Inflammatory macrophage treated with lipopolysaccharide for 1 hour (primary cell): ENCODE measurements at places on chromosomes 12 and 14.
A peak's percentile ranks its signal among the peaks of the same experiment; 100 is the strongest.

- DNase-seq = no peak
These were observed 26.8 kb upstream of the CLEC2D start for GRCh38 chr12:9642606-9643265.

GRCh38 chr14:80358112-80358511 is 146.8 kb upstream of the DIO2 start:
- DNase-seq = no peak

DNA sequence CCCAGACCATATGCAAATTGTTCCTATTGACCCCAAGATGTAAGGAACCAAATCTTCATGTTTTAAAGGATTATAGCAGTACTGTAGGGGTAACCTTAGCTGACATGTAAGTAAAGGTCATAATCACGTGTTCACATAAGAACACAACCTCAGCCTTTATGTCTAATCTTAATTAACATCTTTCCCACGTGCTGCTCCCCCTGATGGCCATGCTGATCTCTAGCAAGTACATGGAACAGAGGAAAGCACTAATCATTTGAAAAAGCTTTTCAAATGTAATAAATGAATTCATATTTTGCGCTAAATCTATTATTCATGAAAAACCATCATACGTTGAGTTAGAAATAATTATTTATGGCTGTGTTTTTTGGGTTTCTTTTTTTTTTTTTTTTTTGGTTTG is 30.5 kb upstream of the ITPR2 start:
- DNase-seq = no peak

GRCh38 chr14:67426983-67427606 is 15.1 kb upstream of the PLEK2 start:
- DNase-seq = peak; percentile 65

DNA sequence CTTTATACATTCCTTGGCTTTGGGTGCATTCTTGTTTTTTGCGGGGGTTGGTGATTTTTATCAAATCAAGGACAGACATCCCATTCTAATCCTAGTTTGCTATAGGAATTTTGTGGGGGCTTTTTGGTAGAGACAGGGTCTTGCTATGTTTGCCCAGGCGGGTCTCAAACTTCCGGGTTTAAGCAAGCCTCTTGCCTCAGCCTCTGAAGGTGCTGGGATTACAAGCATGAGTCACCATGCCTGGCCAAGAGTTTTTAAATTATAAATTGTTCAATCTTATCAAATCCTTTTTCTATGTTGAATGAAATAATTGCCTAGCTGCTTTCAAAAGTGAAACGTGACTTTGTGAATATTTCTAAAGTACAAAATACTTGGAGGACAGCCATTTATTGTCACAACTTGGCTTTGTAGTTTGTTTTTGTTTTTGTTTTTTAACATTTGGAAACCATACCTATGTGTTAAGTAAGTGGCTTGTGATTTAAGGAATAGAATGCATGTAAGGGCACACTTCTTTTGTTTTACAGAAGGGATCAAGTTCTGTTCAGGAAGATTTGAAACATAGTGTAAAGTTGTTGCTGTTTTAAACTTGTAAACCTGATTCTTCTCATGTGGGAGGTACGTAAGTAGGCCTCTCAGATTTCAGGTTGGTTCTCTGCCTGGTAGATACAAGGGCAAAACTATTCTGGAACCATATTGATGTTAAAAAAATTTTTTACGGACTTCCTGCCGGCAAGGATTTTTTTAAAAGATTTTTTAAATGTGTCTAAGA is 13.4 kb downstream of the MARK3 start:
- DNase-seq = peak; percentile 26

DNA sequence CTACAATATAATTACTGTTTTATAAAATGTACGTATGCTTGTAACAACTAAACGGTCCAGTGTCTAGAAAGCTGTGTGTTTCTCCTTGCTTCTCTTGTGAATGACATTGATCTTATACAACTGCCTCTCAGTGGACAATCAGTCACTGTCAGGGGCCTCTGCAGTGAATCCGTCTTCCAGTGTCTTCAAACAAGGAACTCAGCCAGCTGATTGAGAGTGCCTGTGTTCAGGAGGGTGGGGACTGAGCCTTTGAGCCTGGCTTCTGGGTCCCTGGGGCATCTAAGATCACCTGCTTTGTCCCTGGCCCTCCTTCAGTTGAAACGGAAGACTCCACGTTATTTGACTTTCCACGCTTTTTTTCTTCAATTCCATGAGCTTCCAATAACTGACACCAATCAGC is 133.1 kb upstream of the SFSWAP start:
- DNase-seq = no peak

DNA sequence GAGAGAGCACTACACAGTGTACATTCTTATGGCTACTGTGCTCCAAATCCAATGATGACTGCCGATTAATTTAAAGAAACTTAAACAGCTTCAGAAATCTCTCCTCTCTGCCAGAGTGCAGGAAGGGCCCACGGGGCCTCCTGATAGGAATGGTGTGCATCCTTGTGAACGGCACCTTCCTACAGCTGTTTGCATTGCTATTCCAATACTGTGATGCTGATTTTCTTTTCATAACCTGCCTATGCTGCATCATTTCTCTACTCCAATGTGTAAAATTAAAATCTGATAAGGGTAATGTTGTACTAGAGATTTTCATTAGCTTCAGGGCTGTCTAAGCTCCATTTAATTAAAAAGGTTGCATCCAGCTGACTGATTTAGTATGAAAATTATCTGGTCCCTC is 159.0 kb downstream of the HELB start:
- DNase-seq = no peak

GRCh38 chr14:93744876-93745275 is 43.4 kb downstream of the PRIMA1 start:
- no peak for DNase-seq

DNA sequence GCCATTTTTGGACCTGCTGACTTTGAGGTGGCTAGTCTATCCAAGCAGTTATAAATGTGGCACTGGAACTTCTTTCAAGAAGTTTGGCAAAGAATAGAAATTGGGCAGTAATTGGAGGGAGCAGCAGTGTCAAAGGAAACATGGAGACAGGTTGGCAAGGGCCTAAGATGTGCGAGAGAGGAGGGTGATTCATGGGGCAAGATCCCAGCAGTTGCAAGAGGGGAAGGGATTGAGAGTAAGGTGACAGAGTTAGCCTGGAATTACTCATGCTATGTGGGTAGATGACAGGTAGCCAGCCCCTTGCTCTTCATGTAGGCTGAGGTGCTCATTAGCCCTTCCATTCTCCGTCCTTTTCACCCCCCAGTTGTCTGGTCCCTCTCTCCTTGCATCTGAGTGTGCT is 42.2 kb downstream of the FBXL14 start:
- DNase-seq = no peak

DNA sequence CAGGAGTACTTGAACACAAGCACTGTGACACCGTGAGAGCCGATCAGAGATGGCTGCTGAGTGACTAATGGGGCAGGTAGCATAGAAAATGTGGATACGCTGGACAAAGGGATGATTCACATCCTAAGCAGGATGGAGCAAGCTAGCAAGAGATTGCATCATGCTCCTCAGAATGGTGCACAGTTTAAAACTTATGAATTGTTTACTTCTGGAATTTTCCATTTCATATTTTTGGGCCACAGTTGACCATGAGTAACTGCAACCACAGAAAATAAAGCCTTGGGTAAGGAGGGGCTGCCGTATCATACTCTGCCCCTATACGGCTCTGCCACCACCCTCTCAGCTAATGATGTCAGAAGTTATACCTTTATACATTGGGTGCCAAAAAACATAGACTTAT is 23.3 kb upstream of the MARK3 start:
- peak; percentile 75 for DNase-seq

GRCh38 chr14:23299986-23300686 is 2.5 kb downstream of the PPP1R3E start:
- peak; percentile 39 for DNase-seq

GRCh38 chr14:59275668-59276067 is 87.2 kb downstream of the DAAM1 start:
- DNase-seq = peak; percentile 95

GRCh38 chr12:89884416-89884898 is 175.8 kb upstream of the ATP2B1 start:
- no peak for DNase-seq

DNA sequence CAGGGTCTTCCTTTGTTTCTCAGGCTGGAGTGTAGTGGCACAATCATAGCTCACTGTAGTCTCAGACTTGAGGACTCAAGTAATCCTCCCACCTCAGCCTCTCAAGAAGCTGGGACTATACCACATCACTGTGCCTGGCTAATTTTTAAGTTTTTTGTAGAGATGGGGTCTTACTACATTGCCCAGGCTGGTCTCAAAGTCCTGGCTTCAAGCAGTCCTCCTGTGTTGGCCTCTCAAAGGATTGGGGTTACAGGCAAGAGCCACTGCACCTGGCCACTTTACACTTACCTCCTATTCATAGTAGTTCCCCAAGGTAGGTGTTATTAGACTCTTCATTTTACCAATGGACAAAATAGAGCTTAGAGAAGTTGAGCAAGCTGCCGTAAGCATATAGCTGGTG is 29.2 kb downstream of the STYX start:
- DNase-seq = no peak

DNA sequence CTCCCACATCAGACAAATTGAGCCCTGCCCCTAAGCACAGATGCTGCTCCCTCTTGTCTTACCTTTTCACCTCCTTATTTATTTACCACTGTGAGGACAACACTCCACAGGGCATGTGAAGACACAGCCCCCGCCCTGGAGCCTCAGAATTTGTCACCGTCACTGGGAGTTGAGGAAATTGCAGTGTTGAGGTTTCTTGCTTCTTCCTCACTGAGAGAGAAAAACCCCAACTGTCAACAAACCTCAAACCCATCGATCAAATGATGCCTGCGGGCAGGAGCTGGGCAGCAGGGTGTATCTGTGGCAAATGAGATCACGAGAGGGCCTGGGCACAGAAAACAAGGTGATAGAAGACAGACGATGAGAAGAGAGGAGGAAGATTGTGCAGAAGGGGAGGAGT is 30.5 kb upstream of the PLEKHG3 start:
- DNase-seq = peak; percentile 66

DNA sequence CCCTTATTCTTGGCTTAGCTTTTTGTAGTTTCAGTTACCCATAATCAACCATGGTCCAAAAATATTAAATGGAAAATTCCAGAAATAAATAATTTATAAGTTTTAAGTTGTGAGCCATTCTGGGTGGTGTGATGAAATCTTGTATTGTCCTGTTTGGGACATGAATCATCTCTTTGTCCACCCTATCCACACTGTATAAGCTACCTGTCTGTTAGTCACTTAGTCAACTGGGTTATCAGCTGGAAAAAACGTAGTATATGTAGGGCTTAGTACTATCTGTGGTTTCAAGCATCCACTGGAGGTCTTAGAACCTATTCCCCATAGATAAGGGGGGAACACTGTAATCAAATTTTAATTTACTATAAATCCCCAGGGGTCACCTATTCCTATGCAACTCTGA is 52.7 kb downstream of the NKX2-1 start:
- DNase-seq = no peak

DNA sequence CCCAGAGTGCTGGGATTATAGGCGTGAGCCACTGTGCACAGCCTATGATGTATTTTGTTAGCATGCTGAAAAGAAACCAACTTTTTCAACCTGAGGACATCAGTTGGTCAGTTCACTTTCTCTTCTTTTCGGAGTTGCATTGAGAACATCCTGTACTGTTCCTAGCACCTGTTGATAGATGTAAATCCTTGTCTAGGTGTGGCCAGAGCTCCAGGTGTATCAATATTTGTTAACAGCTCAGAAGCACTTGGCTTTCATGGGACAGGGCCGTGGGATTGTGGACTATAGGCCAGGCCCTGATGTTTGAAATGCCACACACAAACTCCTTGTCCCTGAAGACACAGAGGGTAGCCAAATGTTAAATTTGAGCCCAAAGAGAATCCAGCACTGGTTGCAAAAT is 14.9 kb downstream of the HCAR2 start:
- no peak for DNase-seq

GRCh38 chr12:93790472-93791152 is 113.4 kb downstream of the CRADD start:
- no peak for DNase-seq

- no peak for DNase-seq
These were observed 53.7 kb upstream of the DDX11 start for GRCh38 chr12:31019976-31020375.

GRCh38 chr14:60051721-60052221 is 40.0 kb upstream of the PCNX4 start:
- no peak for DNase-seq

DNA sequence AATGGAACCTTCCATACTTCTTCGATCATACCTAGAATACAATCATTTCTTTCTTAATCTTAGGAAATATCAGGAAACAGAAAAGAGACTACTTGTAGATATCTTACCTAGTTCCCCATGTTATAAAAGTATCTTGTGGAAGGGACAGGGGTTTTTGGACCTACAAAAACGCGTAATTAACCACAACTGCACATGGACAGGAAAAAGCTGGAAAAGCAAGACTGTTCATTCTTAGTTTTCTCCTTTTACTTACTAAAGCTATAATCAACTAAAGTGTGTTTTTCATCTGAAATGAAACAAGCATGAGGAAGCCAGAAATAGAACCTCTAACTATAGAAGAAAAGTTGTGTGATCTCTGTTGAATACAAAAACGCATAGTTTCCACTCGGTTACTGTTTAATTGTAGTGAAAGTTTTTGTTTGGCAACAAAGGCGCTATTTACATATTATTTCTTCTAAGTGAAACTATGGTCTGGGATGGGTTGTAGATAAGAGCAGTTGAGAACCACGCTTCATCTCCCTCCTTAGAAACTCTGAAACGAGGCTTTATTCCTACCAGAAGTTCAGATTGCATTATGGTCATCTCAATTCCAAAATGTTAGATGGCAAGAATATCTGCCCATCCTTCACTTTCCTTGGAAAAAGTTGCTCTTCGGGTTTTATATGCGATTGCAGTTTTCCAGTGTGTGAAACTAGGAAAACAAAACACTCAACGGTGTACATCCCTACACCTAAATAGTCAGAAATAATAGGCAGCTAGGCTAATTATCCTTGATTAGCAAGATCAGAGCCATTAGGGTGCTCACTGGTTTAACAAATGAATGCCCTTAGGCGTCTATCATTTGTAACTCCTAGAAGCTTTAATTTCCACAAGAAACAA is 1.1 kb downstream of the BCAT1 start:
- DNase-seq = no peak

GRCh38 chr12:123131879-123132402 is 18.9 kb downstream of the PITPNM2 start:
- no peak for DNase-seq

DNA sequence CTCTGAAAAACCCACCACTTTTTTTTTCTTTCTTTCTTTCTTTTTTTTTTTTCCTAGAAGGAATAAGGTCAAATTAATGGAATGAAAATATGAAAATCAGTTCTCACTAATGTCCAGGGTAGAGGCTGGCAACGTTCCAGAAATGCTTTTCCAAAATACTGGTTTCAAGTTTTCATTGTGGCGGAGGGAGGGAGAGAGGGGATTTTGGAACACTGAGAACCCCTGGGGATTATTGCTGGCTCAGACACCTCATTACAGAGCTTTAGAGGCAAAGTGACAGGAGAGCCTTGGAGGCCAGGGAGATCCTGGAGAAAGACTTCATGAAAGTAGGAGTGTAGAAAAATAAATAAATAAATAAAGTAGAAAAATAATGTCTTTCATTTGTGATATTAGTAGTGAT is 45.4 kb downstream of the ALX1 start:
- no peak for DNase-seq

GRCh38 chr14:96638041-96638855 is 136.1 kb downstream of the PAPOLA start:
- DNase-seq = no peak
